Stimulated activated CD4-positive, alpha-beta T cell treated with anti-CD3 and anti-CD28 coated beads, Interleukin-1b, Interleukin-23, amount 100 ng/mL, for 4 hours (primary cell): ENCODE measurements at places on chromosomes 5 and 9.

- no peak for DNase-seq
These were observed 150.2 kb downstream of the TRIM32 start for GRCh38 chr9:116837018-116837989.

DNA sequence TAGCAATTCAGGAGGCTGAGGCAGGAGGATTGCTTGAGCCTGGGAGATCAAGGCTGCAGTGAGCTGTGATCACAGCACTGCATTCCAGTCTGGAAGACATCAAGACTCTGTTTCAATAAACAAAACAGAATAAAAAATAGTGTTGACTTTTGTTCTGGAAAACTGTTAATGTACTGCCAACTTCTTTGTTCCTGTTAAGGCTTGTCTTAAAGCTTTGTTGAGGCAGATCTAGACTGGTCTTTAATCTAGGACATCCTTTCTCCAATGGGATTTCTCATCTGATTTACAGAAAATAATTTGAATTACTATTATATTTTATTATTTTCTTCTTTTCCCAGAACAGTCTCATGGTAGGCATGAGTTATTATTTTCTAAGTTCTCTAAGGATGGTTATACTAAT is 26.0 kb downstream of the BDP1 start:
- DNase-seq, result no peak

- DNase-seq, result no peak
These were observed 141.1 kb upstream of the SPDL1 start for GRCh38 chr5:169442403-169442874.

GRCh38 chr9:5896863-5897262 is 6.2 kb downstream of the MLANA start:
- no peak for DNase-seq

DNA sequence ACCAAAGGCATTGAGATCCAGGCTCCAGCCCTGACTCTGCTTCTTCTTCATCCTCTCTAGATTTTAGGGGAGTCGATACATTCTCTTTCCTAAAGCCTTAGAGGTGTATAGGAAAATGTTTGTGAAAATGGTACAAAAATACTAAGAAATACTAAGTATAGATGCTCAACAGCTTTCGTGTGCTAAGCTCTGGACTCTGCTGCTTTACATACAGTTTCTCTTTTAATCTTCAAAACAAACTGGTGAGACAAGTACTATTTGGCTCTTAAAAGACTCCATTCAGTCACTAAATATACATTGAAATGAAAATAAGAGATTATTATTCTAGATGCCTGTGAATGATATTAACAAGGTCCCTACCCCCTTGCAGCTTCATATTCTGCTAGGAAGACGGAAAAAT is 174.5 kb upstream of the TRPM3 start:
- DNase-seq, result no peak

DNA sequence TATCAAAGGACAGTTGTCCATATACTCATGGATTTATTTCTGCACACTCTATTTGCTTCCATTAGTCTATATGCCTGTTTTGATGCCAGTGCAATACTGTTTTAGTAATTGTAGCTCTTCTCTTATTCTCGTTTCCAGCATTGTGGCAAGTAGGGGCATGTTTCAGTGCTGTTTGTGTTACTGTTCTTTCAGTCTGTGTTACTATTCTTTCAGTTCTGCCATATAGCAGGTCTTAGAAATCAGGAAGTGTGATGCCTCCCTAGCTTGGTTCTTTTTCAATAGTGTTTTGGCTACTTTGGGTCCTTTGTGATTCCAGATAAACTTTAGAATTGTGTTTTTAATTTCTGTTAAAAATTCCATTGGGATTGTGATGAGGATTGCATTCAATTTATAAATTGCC is 180.5 kb upstream of the PTPRD start:
- no peak for DNase-seq

- no peak for DNase-seq
These were observed 560.2 kb upstream of the CDH9 start for GRCh38 chr5:27598576-27598975.

GRCh38 chr5:172548981-172549687 is 91.9 kb upstream of the NEURL1B start:
- no peak for DNase-seq

DNA sequence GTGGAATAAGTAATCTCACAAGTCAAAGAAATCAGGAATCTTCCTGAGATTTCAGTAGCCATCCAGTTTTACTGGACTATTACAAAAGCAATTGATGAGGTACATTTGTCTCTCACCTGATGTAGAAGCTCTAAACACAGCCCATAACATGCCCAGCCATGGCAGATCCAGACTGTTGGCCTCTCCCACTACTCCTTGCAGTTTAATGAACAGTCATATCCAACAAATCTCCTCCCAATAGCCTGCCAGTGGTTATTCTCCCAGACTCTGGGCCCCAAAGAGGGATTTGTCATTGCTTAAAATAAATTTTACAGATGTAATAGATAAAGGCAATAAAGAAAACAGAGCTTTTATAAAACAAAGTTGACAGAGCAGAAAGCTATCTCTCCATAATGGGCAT is 80.8 kb downstream of the ZNF608 start:
- DNase-seq, result no peak

DNA sequence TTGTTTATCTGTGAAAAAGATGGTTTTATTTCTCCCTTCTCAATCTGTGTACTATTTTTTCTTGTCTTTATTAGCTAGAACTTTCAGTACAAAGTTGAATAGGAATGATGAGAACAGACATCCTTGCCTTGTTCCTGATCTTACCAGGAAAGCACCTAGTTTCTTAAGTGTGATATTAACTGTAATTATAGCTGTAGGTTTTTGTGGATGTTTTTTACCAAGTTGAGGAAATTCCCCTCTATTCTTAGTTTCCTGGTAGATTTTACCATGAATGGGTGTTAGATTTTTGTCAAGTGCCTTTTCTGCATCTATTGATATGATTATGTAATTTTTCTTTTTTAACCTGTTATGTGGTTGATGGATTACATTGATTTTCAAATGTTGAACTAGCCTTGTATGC is 68.7 kb downstream of the KCNN2 start:
- DNase-seq, result no peak

DNA sequence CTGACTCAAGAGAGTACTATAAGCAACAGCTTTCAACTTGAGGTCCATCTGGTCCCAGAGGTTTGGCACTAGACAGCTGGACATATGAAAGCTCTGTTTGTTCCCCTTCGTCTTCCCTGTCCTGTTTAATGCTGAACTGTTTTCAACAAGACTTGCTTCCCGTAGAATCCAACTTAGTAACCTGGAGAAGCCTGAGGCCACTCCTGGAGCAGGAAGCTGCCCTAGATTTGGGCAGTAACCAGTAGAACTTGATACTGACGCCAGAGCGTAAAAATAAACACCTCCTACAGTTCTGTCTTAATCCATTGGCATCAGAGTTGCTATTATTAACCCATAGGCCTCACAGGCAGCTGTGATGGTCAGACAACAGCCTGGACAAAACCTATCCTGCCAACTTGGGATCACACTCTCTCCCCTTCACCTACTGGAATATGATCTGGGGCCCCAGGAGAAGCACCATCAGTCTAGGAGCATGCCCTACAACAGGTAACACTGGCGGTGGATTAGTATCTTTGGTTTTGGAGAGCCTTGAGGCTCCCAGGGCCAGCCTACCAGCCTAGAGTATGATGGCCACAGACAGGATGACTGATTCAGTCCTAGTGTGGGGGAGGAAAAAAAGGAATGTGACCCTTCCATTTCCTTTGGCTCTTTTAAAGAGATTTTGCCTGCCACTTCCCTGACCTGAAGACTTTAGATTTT is 29.2 kb downstream of the RUSC2 start:
- DNase-seq, result no peak

DNA sequence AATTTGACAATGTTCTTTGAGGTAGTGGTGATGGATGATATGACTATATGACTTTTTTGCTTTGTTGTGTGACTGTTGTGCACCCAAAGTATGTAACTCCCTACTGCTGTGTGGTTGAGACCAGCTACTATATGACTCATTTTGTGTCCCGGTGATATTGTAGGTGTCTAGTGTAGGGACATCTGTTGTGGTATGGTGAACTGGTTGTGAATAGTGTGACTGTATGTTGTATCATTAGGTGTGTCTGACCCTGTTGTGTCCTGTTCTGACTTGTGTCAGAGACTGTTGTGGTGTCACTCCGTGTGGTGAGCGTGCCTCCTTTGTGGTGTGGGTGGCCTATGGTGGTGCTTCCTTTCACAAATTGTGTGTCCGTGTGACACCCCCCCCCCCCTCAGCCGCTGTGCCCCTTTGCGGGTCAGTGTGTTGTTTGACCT is 11.2 kb upstream of the CXXC5 start:
- DNase-seq, result no peak
